ENCODE measurements at places on chromosomes 1 and 21. TPM values are rescaled to one million over a fixed set of nuclear protein-coding genes. Genes with fewer than 3 reads are reported as not detected.

GRCh38 chr21:38171723-38172344 lies 85.0 kb upstream of the KCNJ15 start:
- DNase-seq = no peak

TEDDM1 gene
- not detected for total RNA-seq

OR14K1 gene
- total RNA-seq = not detected

GRCh38 chr1:192592981-192593708 lies 17.6 kb downstream of the RGS1 start:
- DNase-seq = peak; percentile 50

STUM gene
- total RNA-seq = 0.25 TPM
